ENCODE measurements at places on chromosomes 7 and 10.

- no peak for DNase-seq
Measured at GRCh38 chr7:55160539-55160938, 141.7 kb downstream of the EGFR start.

- peak; percentile 82 for DNase-seq
Measured at GRCh38 chr7:101017064-101017777, 2.7 kb upstream of the MUC17 start.

GRCh38 chr7:80740778-80741545 is 102.5 kb downstream of the CD36 start:
- DNase-seq: no peak

DNA sequence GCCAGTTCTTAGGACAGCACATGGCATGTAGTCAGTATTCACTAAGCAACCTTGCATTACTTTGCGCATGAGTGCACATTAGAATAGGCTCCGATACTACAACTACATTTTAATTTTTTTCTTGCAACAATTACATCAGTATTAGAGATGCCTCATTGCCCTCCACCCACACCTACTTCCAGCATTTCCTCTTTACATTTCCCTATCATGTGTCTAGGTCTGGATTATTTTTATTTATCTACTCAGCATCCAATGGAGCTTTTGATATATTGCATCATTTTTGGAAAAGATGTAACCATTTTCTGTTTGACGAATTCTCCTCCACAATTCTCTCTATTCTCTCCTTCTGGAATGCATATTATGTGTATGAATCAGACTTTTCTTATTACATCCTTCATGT is 258.2 kb upstream of the GLI3 start:
- no peak for DNase-seq

DNA sequence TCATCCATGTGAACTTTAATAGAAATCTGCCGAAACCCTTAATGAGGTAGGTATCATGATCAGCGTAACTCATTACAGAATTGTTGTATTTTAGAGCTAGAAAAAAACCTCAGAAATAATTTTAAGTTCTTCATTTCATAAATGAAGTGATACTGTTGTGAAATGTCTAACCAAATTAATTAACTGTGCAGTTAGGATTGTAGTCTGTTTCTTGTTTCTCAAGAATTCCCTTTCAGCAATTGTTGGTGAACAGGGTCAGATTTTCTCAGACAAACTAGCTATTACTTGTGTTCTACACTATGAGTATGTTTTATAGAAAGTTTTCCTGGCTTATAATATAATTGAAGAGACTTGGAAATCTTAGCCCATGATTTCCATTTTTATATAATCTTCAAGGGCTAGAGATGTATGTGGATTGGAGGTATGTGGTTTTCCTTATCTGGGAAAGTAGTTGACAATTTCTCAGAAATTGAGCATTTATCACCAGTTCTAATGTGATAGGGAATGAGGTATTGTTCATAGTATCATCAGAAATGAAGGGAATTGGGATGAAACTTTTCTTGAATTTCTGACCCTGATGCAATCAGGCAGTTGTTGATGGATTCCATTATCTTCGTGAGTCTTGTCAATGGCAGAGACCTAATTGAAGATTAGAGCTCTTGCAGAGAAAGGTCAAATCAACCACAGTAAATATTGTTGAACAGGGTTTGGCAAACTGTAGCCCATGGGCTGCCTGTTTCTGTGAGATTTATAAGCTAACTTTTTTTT is 55.0 kb downstream of the ST7 start:
- DNase-seq: no peak

- DNase-seq: no peak
Measured at GRCh38 chr10:105274556-105275070, 633.5 kb downstream of the SORCS3 start.

DNA sequence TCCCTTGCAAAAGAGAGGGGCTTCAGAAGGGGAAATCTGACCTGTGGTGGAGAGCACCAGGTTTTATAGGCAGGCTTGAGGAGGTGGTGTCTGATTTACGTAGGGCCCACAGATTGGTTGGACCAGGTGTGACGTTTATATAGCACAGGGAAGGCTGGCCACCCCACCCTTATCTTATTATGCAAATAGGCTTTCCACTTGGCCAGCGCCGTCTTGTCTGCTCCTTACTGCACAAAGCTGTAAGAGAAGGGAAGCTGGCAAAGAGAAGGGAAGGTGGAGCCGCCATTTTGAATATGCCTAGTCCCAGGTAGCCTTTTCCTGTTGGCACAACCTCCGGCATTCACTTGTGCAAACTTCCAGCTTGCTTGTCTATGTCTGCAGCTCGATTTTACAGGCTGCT is 221.4 kb downstream of the GATA3 start:
- no peak for DNase-seq

Data from NCI-H1417 (cell line).